ENCODE measurements at places on chromosomes 2 and 18. TPM values are rescaled to one million over a fixed set of nuclear protein-coding genes. Genes with fewer than 3 reads are reported as not detected.

Gene SLC11A1
- 0.93 TPM for total RNA-seq

Gene CRIM1
- total RNA-seq, result 0.71 TPM

Gene EGR4
- not detected for total RNA-seq

Gene NPC1
- total RNA-seq, result 31.9 TPM

Gene SCTR
- total RNA-seq, result not detected

Gene AQP12B
- not detected for total RNA-seq

Gene SPATA3
- total RNA-seq, result not detected

Gene GAD1
- not detected for total RNA-seq

Gene IFIH1
- 63.0 TPM for total RNA-seq

Gene LYPD1
- not detected for total RNA-seq

DNA sequence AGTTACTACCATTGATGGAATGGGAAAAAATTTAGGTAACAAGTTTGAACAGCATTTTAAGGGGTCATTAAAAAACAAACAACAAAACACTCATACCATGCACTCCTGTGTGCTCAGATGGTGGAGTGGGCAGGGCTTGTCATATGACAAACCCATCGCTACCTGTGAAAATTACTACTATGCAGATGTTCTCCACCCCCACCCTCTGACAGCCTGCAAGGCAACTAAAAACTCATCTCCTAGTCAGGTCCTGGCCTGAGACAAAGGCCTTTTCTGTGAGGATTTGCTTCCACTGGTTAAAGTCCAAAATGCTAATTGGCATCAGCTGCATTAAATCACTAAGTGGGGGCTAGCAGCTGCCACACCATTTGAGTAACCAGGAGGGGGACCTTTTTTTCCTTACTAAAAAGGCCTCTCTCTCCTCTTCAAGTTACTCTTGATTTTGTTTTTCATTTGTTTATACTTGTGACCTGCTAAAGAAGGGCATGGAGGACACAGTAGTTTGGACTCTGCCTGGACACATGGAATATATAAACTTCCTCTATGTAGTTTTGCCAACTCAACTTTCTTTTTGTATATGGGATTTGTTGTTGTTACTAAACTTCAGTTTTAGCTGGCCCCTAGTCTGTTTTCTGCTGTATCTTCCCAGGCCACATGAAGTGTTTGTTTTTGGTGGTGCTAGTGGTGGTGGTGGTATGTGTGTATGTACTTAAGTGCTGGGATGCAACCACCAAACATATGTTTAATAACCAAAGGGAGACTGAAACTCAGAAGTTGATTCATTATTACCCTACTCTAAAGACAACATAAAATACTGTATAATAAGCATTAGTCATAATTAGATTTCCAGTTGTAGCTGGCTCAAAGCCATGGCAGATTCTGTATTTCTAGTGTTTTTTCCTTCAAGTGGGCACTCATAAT, 121.3 kb downstream of the MAP4K4 start:
- H3K4me1 ChIP-seq, result peaks cover 88% of the 10 kb centered on the region
- no peaks in the 10 kb centered on the region for H3K27me3 ChIP-seq
- H3K27ac ChIP-seq, result peak overlapping the region; percentile 21
- peaks cover 29% of the 10 kb centered on the region for H3K36me3 ChIP-seq
- DNase-seq, result no peak
- no peak overlapping the region for H3K4me3 ChIP-seq

- H3K27me3 ChIP-seq, result peaks cover 1% of the 10 kb centered on the region
- H3K36me3 ChIP-seq, result no peaks in the 10 kb centered on the region
- no peak for DNase-seq
- H3K27ac ChIP-seq, result no peak overlapping the region
Observed at GRCh38 chr2:63755216-63755615, 86.5 kb upstream of the UGP2 start.

- H3K4me1 ChIP-seq, result peaks cover 4% of the 10 kb centered on the region
- H3K4me3 ChIP-seq, result no peak overlapping the region
- peaks cover 69% of the 10 kb centered on the region for H3K36me3 ChIP-seq
- DNase-seq, result no peak
- no peaks in the 10 kb centered on the region for H3K27me3 ChIP-seq
Observed at GRCh38 chr2:160294889-160295288, 94.8 kb upstream of the ITGB6 start.

GRCh38 chr2:143514413-143514812, 385.2 kb downstream of the ARHGAP15 start:
- H3K27me3 ChIP-seq, result no peaks in the 10 kb centered on the region
- no peak overlapping the region for H3K27ac ChIP-seq
- H3K4me3 ChIP-seq, result no peak overlapping the region
- peaks cover 85% of the 10 kb centered on the region for H3K36me3 ChIP-seq
- no peak for DNase-seq

DNA sequence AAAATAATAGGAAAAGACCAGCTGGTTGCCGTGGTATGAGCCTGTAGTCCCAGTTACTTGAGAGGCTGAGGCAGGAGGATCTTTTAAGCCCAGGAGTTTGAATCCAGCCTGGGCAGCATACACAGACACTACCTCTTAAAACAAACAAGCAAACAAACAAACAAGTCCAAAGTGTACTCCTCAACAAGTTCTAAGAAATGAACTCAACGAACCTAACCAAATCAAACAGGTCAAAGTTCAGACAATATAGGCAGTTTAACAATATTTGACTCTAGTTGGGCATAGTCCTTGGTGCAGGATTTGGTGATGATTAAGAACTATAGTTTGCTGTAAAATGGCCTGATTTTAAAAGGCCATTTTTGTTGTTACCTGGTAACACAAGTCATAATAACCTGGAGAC, 41.9 kb upstream of the RHOB start:
- H3K4me1 ChIP-seq, result no peaks in the 10 kb centered on the region
- H3K27me3 ChIP-seq, result peaks cover 5% of the 10 kb centered on the region
- no peak overlapping the region for H3K4me3 ChIP-seq

DNA sequence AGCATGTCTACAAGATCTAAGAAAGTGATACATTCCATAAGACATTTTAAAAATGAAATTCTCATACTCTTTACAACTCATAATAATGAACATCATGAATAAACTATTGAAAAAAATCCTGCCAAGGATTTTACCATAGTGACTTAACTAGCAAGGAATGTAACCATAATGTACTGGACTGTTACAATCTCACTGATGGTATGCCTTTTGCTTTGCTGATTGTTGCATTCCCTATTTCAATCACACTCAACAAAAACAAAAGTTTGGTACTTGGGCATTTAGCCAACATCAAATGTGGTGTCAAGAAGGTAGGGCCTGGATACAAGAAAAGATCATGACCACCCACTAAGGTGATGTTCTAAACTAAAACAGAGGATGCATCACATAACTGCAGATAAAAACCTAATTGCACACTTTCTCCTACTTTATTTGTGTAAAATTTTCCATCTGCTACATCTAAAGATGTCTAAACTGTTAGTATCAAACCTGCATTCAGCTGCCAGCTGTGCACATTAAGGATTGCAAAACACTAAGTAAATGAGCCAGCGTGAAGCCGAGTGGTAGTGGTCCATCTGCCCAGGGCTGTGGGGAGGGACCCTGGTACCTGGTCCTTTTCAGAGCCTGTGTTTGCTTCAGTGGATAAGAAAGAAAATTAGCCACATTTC, 564.4 kb downstream of the ZEB2 start:
- no peak overlapping the region for H3K4me3 ChIP-seq
- no peaks in the 10 kb centered on the region for H3K27me3 ChIP-seq
- H3K36me3 ChIP-seq, result peaks cover 5% of the 10 kb centered on the region
- H3K27ac ChIP-seq, result no peak overlapping the region

GRCh38 chr18:57900906-57901435, 97.9 kb upstream of the ATP8B1 start:
- no peaks in the 10 kb centered on the region for H3K4me1 ChIP-seq
- H3K27me3 ChIP-seq, result peaks cover 4% of the 10 kb centered on the region
- H3K4me3 ChIP-seq, result no peak overlapping the region
- DNase-seq, result no peak
- H3K27ac ChIP-seq, result no peak overlapping the region

- DNase-seq, result no peak
- no peak overlapping the region for H3K27ac ChIP-seq
- no peaks in the 10 kb centered on the region for H3K27me3 ChIP-seq
- no peak overlapping the region for H3K4me3 ChIP-seq
- peaks cover 22% of the 10 kb centered on the region for H3K36me3 ChIP-seq
Observed at GRCh38 chr2:43540021-43540779, 55.6 kb downstream of the THADA start.

GRCh38 chr2:102051692-102052277, 60.0 kb downstream of the IL1R2 start:
- H3K4me1 ChIP-seq, result no peaks in the 10 kb centered on the region
- no peak overlapping the region for H3K4me3 ChIP-seq
- no peak for DNase-seq

- peaks cover 3% of the 10 kb centered on the region for H3K27me3 ChIP-seq
- no peak overlapping the region for H3K4me3 ChIP-seq
- no peak for DNase-seq
- H3K4me1 ChIP-seq, result no peaks in the 10 kb centered on the region
- no peaks in the 10 kb centered on the region for H3K36me3 ChIP-seq
- H3K27ac ChIP-seq, result no peak overlapping the region
Observed at GRCh38 chr2:128786741-128787478, 468.2 kb upstream of the HS6ST1 start.

DNA sequence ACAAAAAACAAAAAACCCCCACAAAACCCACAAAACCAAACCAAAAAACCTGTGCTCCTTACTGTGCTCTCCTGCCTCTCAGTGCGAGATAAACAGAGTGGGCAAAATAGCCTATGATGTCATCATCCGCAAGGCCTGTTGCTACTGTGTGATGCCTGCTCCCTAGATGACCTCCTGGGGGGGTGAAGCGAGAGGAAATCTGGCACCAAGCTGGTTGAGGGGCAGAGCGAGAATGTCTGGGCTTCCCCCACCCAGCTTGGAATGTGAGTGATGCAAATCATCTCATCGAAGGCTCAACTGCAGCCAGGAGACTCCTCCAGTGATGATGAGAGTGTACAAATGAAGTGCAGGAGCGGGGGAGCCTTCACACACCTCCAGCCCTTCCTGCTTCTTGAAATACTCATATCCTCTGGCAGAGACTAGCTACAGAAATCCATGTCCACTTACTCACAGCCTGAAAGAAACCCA, 57.7 kb upstream of the MAP4K3 start:
- H3K4me1 ChIP-seq, result peaks cover 53% of the 10 kb centered on the region
- no peak overlapping the region for H3K27ac ChIP-seq
- H3K36me3 ChIP-seq, result no peaks in the 10 kb centered on the region

- H3K4me1 ChIP-seq, result no peaks in the 10 kb centered on the region
- no peaks in the 10 kb centered on the region for H3K36me3 ChIP-seq
- H3K27ac ChIP-seq, result no peak overlapping the region
Observed at GRCh38 chr2:189254268-189254883, 74.8 kb upstream of the COL5A2 start.

DNA sequence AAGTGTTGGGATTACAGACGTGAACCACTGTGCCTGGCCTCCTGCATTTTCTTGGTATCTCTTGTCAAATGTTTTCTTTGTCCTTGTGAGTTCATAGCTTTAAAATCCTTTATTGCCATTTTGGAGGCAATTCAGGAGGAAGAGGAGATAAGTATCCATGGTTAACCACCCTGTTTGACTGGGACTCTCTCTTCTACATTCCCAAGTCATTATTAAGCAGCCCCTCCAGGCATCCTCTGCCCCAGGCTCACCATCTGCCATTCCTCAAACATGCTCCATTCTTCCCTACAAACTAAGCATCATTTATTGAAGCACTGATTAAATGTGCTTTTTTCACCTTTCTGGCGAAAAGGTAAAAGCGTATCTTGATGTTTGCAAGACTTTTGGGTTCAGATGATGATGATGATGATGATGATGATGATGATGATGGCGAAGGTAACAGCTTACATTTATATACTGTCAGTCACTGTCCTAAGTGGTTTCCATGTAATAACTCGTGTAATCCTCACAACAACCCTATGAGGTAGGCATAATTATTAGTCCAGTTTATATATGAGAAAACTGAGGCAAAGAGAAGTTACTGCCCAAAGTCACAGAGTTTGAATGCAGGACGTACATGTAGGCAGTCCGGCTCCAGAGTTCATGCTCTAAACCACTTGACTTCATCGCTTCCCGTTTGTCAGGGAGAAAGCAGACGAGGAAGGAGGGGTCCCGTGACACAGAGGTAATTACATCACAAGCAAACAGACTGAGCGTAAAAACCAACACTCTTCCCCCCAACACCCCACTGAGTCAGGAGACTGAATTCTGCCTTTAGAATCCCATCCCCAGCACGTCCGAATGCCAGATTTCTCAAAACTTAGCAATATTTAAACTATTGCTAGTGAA, 69.7 kb upstream of the ACKR3 start:
- peaks cover 17% of the 10 kb centered on the region for H3K27me3 ChIP-seq
- no peak for DNase-seq
- no peak overlapping the region for H3K4me3 ChIP-seq
